ENCODE measurements at places on chromosomes 7 and 10. TPM values are rescaled to one million over a fixed set of nuclear protein-coding genes. Genes with fewer than 3 reads are reported as not detected.

GRCh38 chr10:81027706-81028105 is 490.0 kb downstream of the SH2D4B start:
- no peak for DNase-seq

PPA1 gene
- 108 TPM for total RNA-seq

- no peak for DNase-seq
These were observed 32.6 kb downstream of the IMMP2L start for GRCh38 chr7:111529507-111530355.

NSMCE4A gene
- 26.6 TPM for total RNA-seq

DNA sequence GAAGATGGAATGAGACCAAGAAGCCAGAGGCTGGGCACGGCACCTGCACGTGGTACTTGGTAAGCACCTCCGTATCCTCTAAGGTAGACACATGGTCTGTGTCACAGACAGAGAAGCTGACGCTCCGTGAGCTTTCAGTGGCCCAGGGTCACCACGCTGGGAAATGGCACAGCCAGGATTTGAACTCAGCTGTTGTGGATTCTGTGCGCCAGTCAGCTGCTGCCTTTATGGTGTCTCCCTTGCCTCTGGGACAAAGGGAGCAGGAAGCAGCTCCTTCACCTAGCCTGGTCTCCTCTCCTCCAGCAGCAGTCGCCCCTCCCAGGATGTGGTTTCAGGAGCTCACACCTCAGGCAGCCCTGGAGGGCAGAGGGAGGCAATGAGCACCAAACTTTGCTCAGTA is 110.8 kb downstream of the ARHGAP22 start:
- no peak for DNase-seq

GPR141 gene
- total RNA-seq = 0.60 TPM

SLC26A3 gene
- not detected for total RNA-seq

- DNase-seq = no peak
These were observed 861.5 kb upstream of the ZWINT start for GRCh38 chr10:57222603-57223002.
